ENCODE measurements at places on chromosomes 3 and 15.
A peak's percentile ranks its signal among the peaks of the same experiment; 100 is the strongest.

DNA sequence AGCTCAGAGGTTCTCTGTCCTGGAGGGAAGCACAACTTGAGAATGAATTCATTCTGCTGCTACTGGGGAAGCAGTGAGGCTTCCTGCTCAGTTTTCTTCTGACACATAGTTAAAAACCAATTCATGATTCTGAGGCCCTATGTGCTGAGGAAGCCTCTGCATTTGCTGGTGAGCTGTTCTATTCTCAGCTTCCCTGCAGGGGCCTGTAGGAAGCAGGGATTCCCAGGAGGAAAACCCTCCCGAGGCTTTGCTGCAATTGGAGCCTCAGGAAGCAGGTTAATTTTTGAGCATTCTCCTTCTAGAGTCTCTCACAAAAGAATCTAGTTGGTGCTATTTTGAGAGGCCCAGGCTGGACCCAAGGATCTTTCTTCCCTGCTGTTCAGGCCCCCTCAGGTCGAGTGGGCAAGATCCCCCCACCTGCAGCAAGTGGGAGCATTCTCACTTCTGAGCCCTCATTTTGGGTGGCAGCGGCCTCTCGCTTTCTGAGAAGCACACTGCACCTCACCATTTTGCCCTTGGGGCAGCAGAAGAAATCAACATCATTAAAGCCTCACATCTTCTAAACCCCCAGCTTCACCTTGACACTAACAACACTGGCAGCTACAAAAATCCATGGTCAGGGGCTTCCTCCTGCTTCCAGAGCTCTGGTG, 197.5 kb upstream of the TSC22D2 start:
- no peak for DNase-seq

- DNase-seq, result peak; percentile 6
Observed at GRCh38 chr3:18445401-18446148, 20.4 kb upstream of the SATB1 start.

DNA sequence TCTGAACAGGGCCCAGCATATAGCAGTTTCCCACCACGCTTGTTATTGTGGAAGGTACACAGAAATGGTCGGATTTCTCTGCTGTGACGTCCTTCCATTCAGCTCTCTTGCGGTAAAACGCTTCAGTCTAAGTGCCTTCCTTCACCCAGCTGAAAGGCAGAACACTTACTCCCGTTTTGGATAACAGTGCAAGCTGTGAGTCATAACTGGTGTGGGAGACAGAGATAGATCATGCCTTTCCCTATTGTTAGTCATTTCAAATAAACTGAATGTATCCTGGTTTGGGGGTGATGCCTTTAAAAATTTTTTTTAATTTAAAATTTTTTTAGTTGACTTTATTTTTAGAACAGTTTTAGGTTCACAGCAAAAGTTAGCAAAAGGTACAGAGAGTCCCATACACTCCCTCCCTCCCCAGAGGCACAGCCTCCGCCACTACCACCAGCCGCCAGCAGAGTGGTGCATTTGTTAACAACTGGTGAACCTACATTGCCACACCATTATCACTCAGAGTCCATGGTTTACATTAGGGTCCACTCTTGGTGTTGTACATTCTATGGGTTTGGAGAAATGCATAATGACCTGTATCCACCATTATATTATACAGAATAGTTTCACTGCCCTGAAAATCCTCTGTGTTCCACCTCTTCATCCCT, 94.9 kb upstream of the NSMCE3 start:
- no peak for DNase-seq

DNA sequence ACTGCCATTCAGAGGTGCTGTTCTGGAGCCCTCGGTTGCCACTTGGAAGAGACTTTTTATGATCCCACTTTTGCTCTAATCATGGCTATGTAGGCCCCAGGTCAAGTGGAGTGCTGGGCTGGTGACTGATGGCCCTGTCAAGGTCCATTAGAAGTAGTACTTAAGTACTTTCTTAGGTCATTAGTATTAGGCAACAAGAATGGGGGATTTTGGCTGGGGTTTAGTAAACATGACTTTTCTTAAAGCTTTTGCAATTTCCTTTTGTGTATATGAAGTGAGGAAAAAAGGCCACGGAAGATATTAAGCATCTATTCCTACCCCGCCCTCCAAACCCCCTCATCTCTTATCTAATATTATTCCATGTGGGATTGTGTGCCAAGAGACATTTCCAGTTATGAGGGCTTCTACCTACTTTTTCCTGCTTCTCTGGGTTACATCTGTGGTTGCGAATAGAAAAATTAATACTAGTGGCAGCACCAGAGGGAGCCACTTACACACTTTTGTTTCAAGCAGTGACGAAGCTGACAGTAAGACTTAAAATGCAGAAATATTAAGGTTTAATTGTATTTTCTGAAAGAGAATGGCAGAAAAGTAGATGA, 13.9 kb downstream of the NLGN1 start:
- no peak for DNase-seq
